Thyroid gland (tissue), 4 donors: ENCODE measurements at places on chromosomes 4 and X.

DNA sequence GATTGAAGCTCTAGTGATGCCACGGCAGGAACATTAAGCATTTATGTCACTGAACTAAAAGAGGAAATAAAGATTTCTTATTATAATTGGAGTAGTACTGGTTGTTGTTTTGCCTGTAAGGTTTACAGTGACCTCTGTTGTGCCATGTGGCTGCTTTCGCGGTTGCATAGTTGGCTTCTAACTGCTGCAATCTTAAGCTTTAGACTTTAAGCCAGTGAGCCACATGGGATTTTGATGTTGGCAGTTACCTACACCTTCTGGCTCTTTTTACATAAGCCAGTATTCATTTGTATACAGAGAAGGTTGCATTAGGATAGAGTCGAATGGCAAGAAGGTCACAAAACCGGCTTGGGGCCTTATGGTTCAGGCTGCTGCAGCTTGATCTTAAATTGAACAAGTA lies 1311.6 kb downstream of the RAPGEF2 start:
- no peaks in the 10 kb centered on the region for H3K4me1 ChIP-seq
- no peak overlapping the region for H3K4me3 ChIP-seq
- no peak overlapping the region for H3K27ac ChIP-seq
- H3K27me3 ChIP-seq: no peaks in the 10 kb centered on the region
- DNase-seq: no peak

- no peak for DNase-seq
- no peak overlapping the region for H3K27ac ChIP-seq
- H3K36me3 ChIP-seq: no peaks in the 10 kb centered on the region
- H3K4me1 ChIP-seq: no peaks in the 10 kb centered on the region
- H3K4me3 ChIP-seq: no peak overlapping the region
These were observed 106.8 kb upstream of the MAGEA10 start for GRCh38 chrX:152245213-152245612.

GRCh38 chrX:153765138-153766079 lies 1.4 kb downstream of the PLXNB3 start:
- H3K4me3 ChIP-seq: no peak overlapping the region
- no peaks in the 10 kb centered on the region for H3K4me1 ChIP-seq
- no peaks in the 10 kb centered on the region for H3K27me3 ChIP-seq
- H3K36me3 ChIP-seq: no peaks in the 10 kb centered on the region

DNA sequence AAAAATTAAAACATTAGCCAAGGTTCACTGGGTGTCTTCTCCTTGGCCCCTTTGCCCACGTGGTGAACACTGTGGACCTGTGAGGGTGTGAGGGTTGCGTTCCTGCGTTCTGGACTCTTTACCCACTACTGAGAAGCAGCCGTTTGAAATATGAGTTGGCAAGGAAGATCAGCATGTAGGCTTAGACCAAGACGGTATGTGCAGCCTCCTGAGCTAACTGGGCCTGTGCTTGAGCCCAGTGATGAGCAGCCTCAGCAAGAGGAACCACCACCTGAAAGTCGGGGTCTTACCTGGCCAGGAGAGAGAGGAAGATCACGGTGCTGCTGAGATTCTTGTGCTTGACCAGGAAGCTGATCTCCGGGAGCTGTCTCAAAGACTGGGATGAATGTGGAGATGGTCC lies 19.5 kb downstream of the RGS12 start:
- H3K27ac ChIP-seq: no peak overlapping the region
- no peaks in the 10 kb centered on the region for H3K4me1 ChIP-seq
- no peak overlapping the region for H3K4me3 ChIP-seq
- H3K27me3 ChIP-seq: no peaks in the 10 kb centered on the region
- no peak for DNase-seq

DNA sequence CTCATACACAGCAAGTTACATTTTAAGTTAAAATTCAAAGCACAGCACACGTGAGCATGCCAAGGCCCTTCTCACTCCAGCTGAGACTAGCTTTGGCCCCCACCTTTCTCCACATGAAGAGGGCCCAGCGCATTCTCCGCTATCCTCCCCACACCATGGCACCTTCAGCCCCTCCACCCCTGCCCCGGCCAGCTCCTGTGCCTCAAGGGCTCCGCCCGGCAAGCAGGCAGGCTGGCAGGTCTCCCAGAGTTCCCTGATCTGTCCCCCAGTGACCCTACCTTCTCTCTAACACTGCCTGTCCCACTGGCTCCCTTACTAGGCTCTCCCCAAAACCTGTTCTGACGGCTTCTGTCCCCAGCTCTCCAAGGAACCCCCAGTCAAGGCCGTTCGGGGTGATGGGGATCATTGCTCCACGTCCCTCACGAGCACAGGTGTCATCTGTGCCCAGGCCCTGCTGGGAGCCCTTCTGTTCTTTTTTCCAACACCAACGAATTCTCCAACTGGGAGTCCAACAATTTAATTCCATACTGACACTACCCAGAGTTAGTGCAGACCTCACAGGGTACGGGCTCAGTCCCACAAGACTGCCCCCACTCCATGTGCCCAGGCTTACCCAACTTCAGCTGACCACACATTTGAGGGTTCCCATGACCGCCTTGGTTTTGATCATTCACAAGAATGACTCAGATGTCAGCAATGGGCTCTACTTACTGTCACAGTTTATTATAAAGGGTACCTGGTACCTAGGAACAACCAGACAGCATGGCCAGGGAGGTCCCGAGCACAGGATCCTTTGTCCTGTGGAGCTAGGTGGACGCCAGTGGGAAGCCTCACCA lies 4.2 kb downstream of the LETM1 start:
- H3K27ac ChIP-seq: peak overlapping the region; percentile 28
- H3K36me3 ChIP-seq: no peaks in the 10 kb centered on the region
- peak; percentile 82 for DNase-seq
- no peak overlapping the region for H3K4me3 ChIP-seq
- H3K27me3 ChIP-seq: no peaks in the 10 kb centered on the region
